Smooth muscle cell of bladder (primary cell): ENCODE measurements at places on chromosomes 2 and 18. TPM values are rescaled to one million over a fixed set of nuclear protein-coding genes. Genes with fewer than 3 reads are reported as not detected.

The SERPINB10 gene
- not detected in 2 replicates for total RNA-seq

The XIRP2 gene
- not detected in 2 replicates for total RNA-seq

The CNTNAP5 gene
- not detected in 2 replicates for total RNA-seq

The ALPP gene
- total RNA-seq: not detected in 2 replicates

The RAMP1 gene
- 10.1 and 10.5 TPM in 2 replicates for total RNA-seq
